ENCODE measurements at places on chromosomes 5 and 9.

DNA sequence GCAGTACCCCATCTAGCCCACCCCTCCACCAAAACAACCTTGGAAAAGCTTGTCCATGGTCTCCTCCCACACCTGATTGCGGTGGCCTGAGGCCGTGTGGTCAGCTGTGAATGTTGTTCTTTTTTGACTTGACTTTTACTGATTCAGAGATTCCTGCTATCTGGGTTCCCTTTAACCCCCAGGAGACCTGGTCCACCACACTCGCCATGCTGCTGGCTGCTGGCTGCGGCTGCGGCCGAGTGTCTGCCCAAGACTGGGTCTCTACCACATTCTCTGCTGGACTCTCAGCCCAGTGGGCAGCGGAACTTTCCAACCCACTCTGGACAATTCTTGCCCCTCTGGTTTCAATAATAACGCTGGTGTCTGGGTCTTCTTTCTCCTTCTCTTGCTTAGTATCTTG lies 28.4 kb downstream of the FGF1 start:
- no peak for DNase-seq

DNA sequence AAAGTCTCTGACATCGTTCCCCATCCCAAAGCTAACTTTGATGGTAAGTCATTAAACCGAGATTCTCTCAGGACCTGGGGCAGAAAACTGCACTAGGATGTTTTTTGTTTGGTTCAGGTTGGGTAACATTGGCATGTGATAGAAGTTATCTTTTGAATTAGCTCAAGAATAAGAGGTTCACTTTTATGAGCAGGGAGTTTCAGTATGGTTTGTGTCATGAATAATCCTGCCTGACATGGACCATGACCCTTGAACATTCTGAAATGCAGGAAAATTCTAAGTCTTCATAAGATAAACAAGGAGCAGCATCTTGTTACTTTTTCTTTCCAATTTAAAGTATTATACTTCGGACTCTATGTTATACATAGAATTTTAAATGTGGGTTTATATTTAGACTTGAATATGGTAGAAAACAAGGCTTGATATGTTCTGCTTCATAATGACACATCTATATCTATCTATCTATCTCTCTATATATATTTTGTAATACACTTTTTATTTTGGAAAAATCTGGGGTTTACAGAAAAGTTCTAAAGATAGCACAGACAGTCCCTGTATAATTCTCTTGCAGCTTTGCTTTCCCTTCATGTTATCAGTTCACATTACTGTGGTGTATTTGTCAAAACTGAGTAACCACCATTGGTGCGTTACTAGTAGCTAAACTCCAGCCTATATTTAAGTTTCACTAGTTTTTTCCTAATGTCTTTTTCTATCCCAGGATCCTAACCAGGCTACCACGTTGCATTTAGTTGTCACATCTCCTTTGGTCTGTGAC lies 102.7 kb upstream of the TAF11L2 start:
- DNase-seq = no peak

GRCh38 chr5:158409507-158409906 lies 550.6 kb upstream of the CLINT1 start:
- DNase-seq = no peak

- DNase-seq = no peak
Observed at GRCh38 chr5:150082889-150083288, 3.5 kb downstream of the CSF1R start.

DNA sequence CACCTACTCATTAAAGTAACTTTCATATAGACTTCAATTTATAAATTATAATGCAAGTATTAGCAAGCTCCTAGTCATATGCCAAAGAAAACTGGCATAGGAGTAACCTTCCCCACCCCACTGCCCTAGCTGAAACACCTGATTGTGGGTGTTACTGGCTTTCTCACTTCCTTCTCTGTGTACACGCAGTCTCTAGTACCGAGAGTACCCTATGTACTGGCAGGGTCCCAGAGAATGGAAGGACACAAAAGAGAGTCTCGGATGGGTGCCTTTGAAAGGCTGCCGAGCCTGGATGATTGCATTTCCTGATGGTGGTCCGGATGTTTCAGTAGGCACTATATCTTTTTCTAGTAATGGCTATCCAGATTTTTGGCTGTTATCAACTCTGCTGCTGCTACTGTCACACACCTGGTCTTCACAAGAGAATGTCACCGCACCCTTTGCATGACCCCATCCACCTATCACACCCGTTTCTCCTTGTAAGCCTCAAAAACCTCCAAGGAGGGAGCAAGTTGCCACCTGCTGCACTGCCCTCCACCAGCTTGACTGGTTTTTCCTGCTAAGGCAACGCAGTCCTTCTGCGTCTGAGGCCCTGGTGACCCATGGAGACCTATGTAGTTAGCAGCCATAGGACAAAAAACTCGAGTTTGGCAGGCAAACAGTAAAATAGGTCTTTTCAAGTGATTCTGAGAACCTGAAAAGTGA lies 53.8 kb upstream of the CLINT1 start:
- DNase-seq = no peak

GRCh38 chr9:108058135-108058814 lies 568.7 kb upstream of the KLF4 start:
- DNase-seq = no peak

DNA sequence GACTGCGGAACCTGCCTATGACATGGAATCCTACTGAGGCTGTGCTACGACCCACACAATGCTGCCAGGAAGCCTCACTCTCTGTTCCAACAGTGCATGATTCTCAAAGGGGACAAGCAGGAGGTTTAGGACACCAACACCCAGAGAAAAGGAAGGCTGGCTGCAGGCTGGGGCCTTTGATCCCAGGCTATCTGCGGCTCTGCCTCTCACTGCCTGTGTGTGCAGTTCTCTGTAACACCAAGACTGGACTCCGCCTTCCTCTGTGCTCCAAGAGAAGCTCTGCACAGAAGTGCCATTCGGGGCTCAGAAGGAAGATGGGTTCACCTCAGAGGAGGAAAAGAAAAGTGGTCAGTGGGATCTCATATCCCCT lies 20.5 kb downstream of the ANKH start:
- no peak for DNase-seq

- DNase-seq = no peak
Observed at GRCh38 chr5:115685490-115685889, 59.7 kb upstream of the TMED7 start.

GRCh38 chr9:36929350-36929675 lies 104.8 kb downstream of the PAX5 start:
- DNase-seq = no peak

GRCh38 chr5:135038813-135039270 lies 4.8 kb upstream of the PITX1 start:
- no peak for DNase-seq

DNA sequence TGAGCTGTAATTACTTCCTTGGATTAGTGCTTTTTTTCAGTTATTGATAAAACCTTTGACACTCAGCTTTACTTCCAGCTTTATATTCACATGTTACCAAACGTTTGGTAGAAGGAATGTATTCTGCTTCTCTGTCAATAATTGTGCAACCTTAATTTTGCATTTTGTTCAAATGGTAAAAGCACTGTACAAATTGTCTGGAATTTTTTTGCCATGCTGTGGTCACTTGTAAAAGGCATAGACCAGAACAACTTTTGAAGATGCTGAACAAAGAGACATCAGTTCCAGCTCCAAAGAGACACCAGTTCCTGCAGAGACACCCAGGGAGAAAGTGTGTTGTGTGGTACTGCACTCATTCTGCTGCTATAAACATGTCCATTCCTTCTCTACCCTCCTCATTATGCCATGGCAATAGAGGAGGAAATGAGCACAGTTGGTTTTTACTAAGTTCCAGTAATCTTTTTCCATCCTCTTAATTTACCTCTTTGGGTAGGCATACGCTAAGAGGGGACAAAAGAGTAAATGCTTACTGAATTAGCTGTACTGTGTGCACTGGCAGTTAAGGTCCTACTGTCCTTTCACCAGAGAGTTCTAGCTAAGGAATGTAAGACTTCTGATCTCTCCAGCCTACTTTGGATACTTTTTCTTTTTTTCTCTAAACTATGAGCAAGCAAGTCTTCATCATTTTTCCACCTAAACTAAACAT lies 387.4 kb downstream of the FGF10 start:
- no peak for DNase-seq

DNA sequence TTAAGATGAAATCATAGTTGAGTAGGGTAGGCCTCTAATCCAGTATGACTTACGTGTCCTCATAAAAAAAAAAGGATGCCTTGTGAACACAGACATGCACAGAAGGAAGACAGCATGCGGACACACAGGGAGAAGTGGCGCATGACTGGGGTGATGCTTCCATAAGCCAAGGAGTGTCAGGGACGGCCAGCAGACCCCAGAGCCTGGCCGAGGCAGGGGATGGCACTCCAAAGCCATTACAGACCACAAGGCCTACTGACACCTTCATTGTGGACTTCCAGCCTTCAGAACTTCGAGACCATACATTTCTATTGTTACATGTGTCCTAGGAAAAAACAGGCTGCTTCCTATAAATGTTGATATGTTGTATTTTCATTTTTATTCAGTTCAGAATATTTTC lies 19.9 kb downstream of the EHMT1 start:
- no peak for DNase-seq

DNA sequence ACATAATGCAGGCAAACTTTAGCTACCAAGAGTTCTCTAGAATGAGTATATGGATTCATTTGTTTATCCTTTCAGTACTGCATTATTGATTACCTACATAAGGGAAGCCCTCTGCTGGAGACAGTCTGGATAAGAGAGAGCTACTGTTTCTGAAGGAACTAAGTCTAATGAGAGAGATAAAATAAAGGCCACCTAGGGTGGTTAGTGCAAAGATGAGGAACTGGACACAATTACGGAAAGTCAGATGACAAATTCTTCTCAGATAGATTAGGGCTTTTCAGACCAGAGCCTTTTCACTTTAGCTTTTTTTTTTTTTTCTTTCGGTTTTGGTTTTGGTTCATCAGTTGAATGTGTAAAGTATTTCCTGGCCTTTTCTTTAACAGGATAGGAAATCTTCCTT lies 31.3 kb downstream of the ISOC1 start:
- no peak for DNase-seq

DNA sequence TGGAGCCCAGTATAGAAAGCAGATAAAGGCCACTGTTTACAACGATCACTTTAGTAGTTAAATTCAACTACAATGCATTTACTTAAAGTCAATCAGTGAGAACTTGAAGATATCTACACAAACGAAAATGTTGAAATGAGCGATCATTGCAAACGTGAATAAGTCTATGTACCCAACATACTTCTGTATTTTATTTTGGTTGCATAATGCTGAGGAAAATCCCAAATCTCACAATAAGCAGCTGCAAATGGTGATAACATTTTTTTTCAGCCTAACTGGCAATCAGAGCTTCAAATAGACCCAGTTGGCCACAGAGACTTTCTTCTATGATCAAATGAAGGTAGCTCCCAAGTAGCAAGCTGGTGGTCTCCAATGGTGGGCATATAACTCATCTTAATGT lies 32.1 kb downstream of the PDGFRB start:
- DNase-seq = no peak

- DNase-seq = no peak
Observed at GRCh38 chr5:14753947-14754346, 89.4 kb downstream of the OTULIN start.

- DNase-seq = no peak
Observed at GRCh38 chr5:142915813-142916424, 145.7 kb downstream of the ARHGAP26 start.

DNA sequence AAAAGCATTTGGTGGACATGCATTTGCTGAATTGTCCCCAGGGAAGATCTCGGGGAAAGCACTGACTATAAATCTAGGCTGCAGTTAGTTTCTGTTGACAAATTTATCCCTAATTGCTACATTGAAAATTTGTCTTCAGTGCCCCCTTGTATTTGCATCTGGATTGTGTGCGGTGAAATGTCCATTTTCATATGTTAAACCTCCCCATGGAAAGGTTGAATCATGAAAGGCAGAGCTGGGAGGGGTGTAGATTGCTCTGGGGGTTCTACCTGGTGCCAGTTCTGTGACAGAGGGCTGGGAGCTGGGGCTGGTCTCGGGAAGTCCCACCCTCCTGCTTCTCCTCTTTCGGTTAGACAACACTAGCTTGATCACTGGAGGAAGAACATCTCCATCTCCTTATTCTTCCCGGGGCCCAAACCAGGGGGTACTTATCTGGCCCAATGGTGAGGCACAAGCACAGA lies 101.9 kb downstream of the GADD45G start:
- DNase-seq = no peak

GRCh38 chr9:37998881-37999587 lies 70.0 kb downstream of the SHB start:
- no peak for DNase-seq

GRCh38 chr5:135217669-135218485 lies 181.2 kb downstream of the MACROH2A1 start:
- DNase-seq = no peak

- DNase-seq = no peak
Observed at GRCh38 chr9:24616863-24617262, 71.2 kb upstream of the IZUMO3 start.

GRCh38 chr5:2293906-2294305 lies 411.2 kb upstream of the IRX4 start:
- no peak for DNase-seq

DNA sequence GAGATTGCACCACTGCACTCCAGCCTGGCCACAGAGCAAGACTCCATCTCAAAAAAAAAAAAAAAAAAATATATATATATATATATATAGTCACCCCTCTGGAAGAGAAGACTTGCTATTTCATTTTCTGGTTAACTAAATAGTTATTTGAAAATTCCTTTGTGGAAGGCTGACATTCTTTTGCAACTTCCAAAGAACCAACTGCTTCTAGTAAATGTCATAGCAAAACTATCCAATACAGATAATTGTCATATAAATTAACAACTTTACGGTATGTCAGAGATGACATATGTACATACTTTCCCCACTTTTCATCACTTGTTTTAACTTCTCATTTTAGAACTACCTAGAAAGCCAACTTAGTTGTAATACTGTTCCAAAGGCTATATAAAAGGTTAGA lies 50.9 kb downstream of the PRUNE2 start:
- no peak for DNase-seq

- no peak for DNase-seq
Observed at GRCh38 chr5:50947906-50948683, 281.7 kb downstream of the PARP8 start.

DNA sequence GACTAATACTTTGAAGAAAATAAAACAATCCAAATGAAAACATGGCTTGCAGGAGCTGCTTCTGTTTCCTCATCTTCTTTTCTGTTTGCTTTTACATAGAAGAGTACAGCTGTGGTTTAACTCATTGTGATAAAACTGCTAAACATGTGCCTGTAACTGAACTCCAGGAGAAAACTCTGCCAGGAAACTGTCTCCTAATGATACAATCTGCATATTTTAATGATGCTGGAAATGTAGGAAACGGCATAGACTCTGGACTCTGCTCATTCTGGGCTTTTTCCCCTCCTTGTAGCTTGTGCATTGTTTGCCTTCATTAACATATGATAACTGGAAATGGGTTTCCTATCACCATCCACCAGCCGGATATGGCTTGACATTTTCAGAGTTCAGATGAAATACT lies 813.3 kb upstream of the WWC1 start:
- no peak for DNase-seq

GRCh38 chr5:98570661-98571191 lies 202.7 kb upstream of the RGMB start:
- DNase-seq = no peak

- no peak for DNase-seq
Observed at GRCh38 chr9:120289990-120290975, 289.7 kb downstream of the CDK5RAP2 start.
